ENCODE measurements at places on chromosomes 5 and 9.

DNA sequence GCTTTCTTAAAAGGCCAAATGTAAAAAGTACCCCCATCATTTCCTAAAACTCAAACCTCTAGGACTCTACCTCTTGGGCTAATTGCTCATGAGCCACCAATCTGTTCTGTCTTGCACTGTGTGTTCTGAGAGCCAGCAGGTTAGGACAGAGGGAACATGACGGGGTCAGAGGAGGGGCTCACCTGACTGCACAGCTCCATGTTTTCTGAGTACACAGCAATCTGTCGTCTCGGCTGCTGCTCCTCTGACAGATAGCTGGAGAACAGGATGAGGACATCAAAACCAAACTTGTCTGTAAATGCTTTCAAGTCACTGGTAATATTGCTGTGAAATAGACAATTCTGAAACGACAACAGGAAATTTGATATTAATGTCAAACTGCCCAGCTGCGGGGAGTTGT lies 50.9 kb upstream of the PCA3 start:
- ATAC-seq, result no peak

DNA sequence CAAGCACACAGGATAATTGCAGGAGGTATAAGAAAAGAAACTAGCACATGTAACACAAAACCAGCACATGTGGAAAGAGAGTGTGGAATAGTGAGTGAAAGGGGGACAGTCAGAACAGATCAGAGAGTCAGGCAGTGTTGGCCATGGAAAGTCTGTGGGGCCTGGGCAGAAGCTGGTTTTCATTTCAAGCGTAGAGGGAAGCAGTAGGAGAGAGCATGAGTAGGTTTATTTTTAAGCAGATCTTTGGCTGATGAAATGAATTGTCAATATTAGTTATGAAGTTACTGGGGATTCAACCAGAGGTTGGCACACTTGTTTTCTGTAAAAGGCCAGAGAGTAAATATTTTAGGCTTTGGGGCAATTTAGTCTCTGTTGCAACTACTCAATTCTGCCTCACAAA lies 283.1 kb downstream of the SMARCA2 start:
- ATAC-seq, result no peak

- ATAC-seq, result no peak
Observed at GRCh38 chr5:16886366-16886736, 49.7 kb downstream of the MYO10 start.

- no peak for ATAC-seq
Observed at GRCh38 chr5:146428658-146429057, 18.5 kb upstream of the TCERG1 start.

DNA sequence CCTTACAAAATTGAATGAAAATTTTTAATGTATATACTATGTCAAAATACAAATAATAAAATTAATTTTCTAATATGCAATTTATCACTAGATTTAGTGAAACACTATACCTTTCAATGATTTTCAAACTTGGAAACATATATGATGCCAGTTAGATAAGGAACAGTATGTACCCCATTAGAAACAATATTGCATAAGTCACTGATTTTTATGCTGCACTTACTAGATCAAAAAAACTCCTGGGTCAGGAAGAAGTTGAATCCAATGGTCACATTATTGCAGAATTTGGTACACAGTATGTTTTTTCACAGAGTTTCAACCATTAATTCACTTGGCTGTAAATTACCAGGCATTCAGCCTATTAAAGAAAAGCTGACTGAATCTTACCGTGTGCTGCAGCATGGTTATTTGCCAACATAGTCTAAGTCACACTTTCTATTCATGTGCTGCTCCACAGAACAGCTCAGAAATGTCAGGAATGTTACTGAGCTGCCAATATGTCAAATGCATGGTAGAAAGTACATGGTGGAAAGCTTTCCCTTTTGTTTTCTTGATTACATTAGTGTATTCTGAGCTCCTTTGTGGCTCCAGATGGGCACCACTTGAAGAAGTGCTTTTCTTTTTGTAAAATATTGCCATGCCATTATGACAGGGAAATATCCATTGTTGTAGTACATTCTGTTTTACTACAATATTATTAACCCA lies 9.9 kb upstream of the PRR16 start:
- no peak for ATAC-seq

DNA sequence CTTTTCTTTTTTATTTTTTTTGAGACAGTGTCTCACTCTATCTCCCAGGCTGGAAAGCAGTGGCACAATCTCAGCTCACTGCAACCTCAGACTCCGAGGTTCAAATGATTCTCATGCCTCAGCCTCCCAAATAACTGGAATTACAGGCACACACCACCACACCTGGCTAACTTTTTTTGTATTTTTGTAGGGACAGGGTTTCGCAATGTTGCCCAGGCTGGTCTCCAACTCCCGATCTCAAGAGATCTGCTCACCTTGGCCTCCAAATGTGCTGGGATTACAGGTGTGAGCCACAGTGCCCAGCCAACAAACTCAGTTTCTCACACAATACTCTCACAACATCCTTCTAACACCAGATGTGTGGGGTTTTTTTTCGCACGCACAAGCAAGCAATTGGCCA lies 22.1 kb downstream of the AFF4 start:
- ATAC-seq, result no peak

- no peak for ATAC-seq
Observed at GRCh38 chr9:136674786-136675349, 12.2 kb downstream of the EGFL7 start.

DNA sequence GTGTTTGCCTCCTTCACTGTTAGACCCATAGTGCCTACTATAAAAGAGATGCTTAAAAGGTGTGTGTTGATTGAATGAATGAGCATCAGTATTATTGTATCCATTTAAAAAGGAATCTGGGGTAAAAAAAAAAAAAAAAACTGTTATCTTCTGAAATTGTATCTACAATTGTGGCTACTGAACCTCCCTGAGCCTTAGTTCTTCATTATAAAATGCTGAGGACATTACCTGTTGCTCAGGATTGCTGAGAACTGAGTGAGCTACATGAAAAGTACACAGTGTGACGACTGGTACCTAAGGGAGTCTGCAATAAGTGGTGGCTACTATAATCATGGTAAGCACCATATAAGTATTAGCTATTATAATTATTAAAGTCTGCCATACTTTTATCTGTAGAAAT lies 270.7 kb downstream of the NR3C1 start:
- no peak for ATAC-seq

DNA sequence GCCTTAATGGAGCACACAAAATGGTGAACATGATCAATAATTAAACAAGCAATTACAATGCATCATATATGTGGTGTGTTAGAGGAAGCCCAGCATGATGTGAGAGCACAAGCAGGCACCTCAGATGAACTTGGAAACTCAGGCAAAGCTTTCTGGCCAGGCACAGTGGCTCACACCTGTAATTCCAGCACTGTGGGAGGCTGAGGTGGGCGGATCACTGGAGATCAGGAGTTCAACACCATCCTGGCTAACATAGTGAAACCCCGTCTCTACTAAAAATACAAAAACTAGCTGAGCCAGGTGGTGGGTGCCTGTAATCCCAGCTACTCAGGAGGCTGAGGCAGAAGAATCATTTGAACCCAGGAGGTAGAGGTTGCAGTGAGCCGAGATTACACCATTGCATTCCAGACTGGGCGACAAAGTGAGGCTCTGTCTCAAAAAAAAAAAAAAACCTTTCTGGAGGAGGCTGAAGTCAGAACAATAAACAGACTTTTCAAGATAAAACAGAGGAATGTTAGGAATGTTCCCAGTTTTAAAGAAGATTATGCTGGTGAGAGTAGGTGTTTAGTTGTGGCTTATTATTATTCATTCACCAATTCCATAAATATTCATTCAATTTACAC lies 159.4 kb downstream of the CEMIP2 start:
- ATAC-seq, result no peak

- ATAC-seq, result peak; percentile 91
Observed at GRCh38 chr9:31347082-31347617, 1037.3 kb upstream of the ACO1 start.

- no peak for ATAC-seq
Observed at GRCh38 chr9:33465096-33465495, 8.6 kb downstream of the NOL6 start.

GRCh38 chr5:1783216-1783554 lies 16.5 kb downstream of the MRPL36 start:
- ATAC-seq, result peak; percentile 88

- ATAC-seq, result no peak
Observed at GRCh38 chr5:28512648-28513047, 1474.3 kb upstream of the CDH9 start.

GRCh38 chr5:79687889-79688288 lies 1.7 kb upstream of the CMYA5 start:
- ATAC-seq, result no peak

DNA sequence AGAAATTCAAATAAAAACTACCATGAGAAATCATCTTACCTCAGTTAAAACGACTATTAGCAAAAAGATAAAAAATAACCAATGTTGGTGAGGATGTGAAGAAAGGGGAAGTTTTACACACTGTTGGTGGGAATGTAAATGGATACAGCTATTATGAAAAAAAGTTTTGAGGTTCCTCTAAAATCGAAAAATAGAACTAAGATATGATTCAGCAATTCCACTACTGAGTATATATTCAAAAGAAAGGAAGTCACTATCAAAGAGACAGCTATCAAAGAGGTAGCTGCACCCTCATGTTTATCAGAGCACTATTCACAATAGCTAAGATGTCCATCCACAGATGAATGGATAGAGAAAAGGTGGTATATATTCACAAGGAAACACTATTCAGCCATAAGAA lies 1888.4 kb downstream of the MAT2B start:
- ATAC-seq, result no peak

- ATAC-seq, result no peak
Observed at GRCh38 chr5:135058331-135058732, 24.3 kb upstream of the PITX1 start.

DNA sequence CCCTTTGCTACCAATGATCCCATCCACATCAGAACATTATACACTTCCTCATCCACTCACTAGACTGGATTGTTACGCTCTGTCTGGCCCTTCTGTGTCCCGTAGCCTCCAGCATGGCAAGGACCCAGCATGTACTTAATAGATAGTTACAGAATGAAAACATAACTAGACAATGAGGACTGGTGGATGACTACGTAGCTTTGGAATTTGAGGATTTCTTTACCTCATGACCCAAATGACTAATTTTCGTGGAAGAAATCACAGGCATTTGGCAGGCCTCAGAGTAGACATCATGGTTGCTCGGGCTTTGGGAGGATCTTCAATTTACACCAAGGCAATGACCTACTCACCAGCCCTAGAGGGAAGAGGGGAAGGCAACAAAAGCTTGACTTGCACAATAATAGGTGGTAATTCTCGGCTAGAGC lies 299.8 kb downstream of the TLE1 start:
- ATAC-seq, result no peak

DNA sequence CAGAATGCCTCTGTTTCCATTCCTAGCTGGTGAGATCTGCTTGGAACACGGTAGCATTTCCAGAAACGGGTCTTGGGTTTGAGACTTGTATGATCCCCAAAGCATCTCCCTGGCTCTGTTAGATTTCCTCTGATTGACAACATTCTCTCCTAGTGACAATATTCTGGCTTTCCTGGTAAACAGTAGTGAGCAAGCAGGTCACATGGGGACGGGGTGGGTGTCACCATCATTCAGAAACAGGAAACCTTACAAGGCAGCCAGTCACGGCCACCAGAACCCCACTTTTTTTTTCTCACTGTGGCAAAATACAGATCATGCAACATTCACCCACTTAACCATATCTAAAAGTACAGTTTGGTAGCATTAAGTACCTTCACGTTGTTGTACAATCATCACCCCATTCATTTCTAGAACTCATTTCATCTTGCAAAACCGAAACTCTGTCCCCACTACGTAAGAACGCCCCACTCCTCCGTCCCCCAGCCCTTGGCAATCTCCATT lies 90.1 kb upstream of the LMX1B start:
- peak; percentile 71 for ATAC-seq

GRCh38 chr5:112317866-112318265 lies 101.2 kb downstream of the EPB41L4A start:
- no peak for ATAC-seq

DNA sequence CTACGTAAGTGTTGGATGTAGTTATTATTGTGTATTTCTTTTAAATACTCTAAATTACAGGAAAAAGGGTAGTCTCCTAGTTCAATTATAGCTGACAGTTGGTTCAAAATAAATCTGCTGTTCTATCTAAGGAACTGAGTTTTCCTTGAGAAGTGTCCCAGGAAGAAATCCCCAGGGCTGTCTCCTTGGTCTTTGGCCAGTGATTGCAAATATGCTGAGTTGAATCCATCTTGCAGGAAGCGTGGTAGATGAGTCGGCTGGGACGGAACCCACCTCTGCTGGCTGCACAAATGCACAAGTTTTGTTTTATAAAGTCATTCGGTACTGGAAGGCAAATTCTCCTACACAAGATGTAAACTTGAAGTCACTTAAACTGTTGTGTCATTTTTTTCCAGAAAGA lies 30.2 kb upstream of the HOMER1 start:
- ATAC-seq, result no peak

- ATAC-seq, result no peak
Observed at GRCh38 chr5:38808666-38809343, 37.0 kb upstream of the OSMR start.

- ATAC-seq, result no peak
Observed at GRCh38 chr5:118095115-118095514, 893.2 kb downstream of the DTWD2 start.

- ATAC-seq, result no peak
Observed at GRCh38 chr5:77773734-77774280, 2.3 kb downstream of the TBCA start.

GRCh38 chr5:174412941-174413340 lies 311.4 kb upstream of the MSX2 start:
- ATAC-seq, result no peak

DNA sequence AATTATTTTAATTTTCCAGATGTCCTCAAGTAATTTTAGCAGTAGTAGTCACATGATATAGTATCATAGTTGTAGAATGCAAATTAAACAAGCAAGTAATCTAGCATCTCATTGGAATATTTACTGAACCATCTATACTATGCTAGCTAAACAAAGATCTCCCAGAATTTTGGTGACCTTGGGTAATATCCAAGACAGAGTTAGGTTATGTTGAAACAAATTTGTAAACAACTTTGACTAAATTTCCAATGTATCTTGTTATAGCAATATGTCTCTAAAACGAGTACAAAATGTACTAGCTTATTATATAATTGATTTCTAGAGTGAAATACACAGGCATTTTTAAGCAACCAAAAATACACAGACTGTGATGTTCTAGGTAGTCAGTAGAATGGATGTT lies 41.5 kb downstream of the VCAN start:
- ATAC-seq, result no peak

GRCh38 chr9:99134893-99135341 lies 30.0 kb downstream of the TGFBR1 start:
- no peak for ATAC-seq

- no peak for ATAC-seq
Observed at GRCh38 chr5:3694819-3695218, 99.2 kb downstream of the IRX1 start.
